Activated CD4-positive, alpha-beta T cell treated with anti-CD3 and anti-CD28 coated beads for 4 hours (primary cell): ENCODE measurements at places on chromosomes 16 and 17.

GRCh38 chr16:67598527-67598926 is 36.2 kb downstream of the CTCF start:
- DNase-seq, result no peak

- DNase-seq, result no peak
Observed at GRCh38 chr16:64151990-64152767, 969.7 kb downstream of the CDH11 start.

DNA sequence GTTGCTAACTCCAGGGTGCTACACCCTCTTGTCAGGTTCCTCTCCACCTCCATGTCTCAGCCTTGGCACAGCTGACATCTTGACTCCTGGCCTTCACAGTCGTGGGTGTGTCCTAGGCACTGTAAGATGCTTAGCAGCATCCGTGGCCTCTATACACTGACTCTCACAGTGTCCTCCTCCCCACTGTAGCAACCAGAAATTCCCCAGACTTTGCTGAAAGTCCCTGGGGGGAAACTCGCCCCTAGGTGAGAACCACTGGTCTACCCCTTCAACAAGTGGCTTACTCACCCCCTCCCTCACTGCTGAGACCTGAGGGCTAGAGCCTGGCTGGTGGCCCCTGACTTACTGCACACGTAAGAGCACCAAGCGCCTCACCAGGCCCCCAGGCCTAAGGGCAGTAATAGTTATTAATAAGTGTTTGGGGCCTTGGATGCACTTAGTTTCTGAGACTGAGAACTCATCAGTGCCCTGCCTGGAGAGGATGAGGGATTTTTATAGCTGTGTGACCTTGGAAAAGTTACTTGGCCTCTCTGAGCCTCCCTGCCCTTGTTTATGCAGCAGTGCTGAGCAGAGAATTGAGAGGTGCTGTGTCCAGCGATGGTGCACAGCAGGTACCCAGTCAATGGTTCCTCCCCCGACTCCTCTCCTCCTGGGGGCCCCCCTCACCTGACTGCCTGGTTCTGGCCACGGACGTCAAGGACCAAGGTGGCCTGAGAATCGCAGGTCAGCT is 67.1 kb downstream of the RMI2 start:
- no peak for DNase-seq

DNA sequence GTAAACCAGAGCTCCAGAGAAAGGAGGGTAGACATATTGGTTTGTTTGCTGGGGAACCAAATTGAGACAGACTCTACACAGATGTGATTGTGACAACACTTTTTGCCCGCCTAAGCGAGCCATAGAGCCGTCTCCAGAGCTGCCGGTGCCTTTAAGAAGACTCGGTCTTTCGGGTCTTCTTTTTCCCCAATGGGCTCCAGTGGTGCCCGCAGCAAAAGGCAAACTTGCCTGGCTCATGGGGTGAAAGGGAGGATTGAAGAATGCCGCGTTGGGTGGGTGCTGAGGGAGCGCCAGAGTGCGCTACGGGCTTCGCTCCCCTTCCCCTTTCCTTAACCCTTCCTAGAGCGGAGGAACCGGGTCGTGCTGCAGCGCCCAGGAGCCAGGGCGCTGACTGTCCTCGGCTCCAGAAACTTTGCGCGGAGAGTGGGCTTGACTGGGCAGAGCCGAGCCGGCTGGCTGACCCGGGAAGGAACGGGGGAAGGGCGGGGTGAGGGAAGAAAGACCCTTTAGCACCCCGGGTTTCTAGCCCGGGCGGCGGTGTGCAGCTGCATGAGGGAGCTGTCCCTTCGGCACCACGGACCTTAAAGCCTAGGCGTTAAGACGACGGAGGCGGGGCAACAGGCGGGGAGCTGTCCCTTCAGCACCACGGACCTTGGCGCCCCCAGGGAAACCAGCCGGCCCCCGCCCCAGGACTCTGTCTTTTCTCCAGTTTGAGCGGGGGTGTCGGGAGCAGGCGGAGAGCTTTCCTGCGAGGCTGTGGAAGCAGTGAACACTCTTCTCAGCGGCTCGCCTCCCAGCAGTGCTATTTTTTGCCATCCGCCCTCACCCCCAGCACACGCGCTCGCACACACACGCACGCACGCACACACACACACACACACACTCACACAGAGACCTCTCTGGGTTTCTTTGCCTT is at the start of gene CACNG3:
CACNG3 (plus strand) TSS at position 880 of the 916 bp plus-strand sequence. CDS start 420 bp downstream, outside the sequence.
- no peak for DNase-seq

DNA sequence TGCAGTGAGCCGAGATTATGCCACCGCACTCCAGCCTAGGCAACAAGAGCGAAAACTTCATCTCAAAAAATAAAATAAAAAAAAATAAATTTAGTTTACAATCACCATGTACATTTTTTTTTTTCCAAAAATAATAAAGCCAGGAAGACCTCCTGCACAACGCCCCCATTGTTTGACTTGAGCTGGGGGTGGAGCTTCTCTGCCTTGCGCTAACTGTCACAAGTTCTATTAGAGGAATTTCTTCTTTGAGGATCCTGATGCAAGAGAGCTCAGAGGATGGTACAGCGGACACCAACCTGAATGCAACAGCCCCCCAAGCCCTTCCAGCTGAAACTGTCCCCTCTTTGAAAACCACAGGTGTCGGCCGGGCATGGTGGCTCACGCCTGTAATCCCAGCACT is 24.9 kb upstream of the CBX4 start:
- no peak for DNase-seq

- DNase-seq, result no peak
Observed at GRCh38 chr16:77496934-77497333, 62.1 kb upstream of the ADAMTS18 start.

DNA sequence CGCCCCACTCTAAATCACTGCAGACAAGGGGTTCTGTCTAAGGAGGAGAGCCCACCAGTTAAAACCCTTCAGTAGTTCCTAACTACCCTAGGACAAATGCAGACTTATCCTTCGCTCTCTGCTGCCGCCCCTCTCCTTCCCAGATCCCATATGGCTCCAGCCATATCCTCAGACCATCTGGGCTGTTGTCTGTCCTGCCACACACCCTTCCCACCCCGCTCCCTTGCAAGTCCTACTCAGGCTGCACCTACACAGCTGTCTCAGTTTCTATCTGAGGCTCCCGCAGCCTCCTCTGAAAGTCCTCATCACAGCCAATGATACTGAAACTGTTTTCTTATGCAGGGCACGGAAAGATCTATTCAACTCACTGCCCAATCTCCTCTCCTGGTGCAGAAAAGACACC is 720 bp upstream of the BCKDK start:
- DNase-seq, result no peak

- no peak for DNase-seq
Observed at GRCh38 chr16:85955566-85955965, 56.6 kb downstream of the IRF8 start.

DNA sequence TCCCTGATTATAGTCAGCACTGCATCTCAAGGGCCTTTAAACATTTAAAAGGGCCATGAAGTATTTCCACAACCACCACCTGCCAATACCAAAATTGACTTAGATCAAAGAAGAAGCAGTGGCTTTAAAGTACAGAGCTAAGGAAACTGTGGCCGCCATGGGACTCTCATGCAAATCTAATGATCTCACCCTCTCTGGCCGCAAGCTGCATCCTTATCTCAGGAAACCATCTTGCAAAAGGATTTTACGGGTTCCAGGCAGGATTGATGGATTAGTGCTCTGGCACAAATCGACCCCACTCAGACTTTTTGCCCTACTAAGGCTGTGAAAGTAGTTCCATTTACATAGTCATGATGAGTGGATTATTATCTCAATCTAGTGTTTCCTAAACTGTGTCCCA is 22.6 kb downstream of the CDRT4 start:
- no peak for DNase-seq
